ENCODE measurements at places on chromosomes 7 and 10.

DNA sequence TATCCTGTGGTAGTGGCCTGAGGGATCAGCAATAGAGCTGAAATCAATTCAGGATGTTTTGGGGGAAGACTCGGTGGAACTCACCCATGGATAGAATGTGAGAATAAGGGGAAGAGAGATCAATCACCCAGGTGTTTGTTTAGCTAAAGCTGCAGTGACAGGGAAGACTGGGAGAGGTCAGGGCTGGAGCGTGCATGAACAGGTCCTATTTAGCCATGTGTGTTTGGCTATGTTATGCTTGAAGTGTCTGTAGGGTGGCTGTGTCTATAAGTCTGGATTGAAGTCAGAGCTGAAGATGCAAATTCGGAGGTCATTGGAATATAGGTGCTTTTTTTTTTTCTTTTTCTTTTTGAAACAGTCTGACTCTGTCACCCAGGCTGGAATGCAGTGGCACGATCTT, 4.6 kb downstream of the ATP6V1F start:
- DNase-seq = no peak

DNA sequence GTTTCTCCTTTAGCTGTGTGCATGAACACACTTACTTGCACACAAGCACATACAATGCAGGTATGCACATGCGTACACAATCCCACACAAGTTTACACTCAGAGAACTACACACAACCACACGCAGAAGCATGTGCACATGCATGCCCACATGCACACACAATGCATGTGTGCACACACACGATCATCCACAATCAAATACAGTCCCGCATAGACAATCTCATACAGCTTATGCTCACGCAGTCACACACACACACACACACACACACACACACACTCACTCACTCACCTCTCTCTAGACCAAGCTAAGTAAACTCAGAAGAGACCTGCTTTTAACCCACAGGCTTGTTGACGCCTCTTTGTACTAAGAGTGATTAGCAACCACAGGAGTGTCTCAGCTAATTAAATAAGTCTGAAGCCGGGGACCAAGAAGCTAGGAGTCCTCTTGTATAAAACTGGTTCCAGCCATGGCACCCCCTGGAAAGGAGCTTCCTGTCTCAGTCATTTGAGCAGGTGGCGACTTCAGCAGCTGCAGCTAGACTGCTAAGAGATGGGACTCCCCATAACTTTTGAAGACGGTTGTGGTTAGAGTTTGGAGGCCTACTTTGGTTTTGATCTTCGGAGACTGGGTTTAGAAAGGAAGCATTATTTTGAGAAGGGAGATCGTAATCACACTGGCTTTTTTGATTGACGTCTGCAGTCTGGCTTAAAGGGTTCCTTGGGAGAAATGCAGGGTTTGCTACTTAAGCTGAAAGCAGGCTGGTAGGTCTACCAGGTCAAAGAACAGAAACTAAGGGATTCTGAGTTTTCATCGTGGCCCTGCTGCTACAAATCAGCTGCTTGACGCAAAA, 82.3 kb upstream of the ADRB1 start:
- DNase-seq = peak; percentile 43

DNA sequence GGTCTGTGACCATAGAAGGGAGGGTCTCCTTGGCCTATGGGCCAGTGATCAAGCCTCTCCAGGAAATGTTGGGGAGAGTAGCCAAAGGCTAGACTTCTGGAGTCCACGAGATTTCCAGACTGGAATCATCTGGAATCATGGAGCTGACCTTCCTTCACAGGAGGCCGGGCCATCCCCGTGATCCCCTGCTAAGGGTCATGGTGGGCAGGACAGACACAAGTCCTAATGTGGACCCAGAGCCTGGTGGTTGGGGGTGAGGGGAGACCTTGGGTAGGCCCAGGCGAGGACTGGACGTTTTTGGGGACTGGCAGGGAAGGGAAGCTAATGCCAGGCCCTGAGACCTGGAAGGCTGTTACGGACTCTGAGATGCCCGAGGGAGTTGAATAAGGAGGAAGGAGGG, 9.8 kb upstream of the GRID1 start:
- DNase-seq = no peak

GRCh38 chr7:140688341-140688740, 8.2 kb upstream of the NDUFB2 start:
- no peak for DNase-seq

DNA sequence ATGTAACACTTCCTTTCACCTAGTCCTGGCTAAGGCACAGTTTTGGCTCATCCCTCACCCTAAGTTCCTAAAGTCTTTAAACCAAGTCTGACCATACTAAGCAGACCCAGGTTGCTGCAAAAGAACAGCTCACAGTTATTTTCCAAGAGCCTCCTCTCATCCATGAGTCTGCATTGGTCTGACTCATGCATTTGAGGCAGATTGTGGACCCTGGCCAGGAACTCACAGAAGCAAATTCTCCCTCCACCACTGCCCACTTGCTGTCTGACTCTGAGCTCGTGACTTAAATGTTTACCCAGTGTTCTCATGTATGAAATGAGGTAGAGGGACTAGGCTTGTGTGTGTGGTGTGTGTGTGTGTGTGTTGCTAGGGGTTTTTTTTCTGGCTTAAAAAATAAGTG, 1272.8 kb downstream of the TYW1 start:
- DNase-seq = no peak

DNA sequence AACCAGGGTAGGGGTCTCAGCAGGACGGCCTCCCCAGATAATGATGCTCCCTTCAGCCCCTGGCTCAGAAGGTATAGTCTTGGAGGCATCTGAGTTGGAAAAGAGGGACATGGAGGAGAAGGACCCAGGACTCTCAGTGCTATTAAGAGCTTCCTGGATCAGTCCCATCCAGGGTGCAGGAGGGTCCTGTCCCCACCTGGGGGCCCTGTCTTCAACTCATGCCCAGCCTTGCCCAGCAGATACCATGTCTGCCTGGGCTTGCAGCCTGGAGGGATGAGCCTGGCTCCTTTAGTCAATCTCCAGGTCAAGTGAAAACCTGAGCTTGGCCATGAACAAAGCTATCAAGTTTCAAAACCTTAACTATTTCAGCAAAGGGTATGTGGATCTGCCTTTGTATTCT, 67.6 kb downstream of the PRTFDC1 start:
- no peak for DNase-seq

DNA sequence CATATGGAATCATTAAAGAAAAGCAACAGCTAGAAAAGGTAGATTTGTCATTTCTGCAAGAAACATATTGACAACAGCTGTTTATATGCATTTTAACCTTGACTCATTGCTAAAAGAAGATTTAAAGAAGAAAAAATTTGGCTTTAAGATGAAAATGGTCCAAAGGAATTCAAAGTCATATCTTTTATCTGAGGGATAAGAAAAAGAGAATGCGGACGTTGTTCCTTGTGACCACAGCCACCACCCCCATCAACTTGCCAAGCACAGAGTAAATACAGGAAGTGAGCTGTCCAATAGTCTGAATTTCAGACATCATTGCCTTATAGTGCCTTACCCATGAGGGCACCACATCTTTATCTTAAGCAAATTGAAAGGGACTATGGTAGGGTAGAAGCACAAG, 7.3 kb upstream of the CRPPA start:
- DNase-seq = no peak
